ENCODE measurements at places on chromosomes 1 and 21. TPM values are rescaled to one million over a fixed set of nuclear protein-coding genes. Genes with fewer than 3 reads are reported as not detected.

The CLCA1 gene
- total RNA-seq: not detected

The RUNX1 gene
- 84.3 TPM for total RNA-seq

The TOMM20 gene
- total RNA-seq: 78.6 TPM

The BMP8B gene
- 0.52 TPM for total RNA-seq

The DNASE2B gene
- total RNA-seq: not detected

The UCHL5 gene
- 60.1 TPM for total RNA-seq

The RIPPLY3 gene
- not detected for total RNA-seq
